Omental fat pad (tissue), 4 donors: ENCODE measurements at places on chromosomes 1 and 21. TPM values are rescaled to one million over a fixed set of nuclear protein-coding genes. Genes with fewer than 3 reads are reported as not detected.

KPNA6 gene
- total RNA-seq = 41.6 TPM

LRRC3 gene
- 4.4 TPM for total RNA-seq

SEMA4A gene
- total RNA-seq = 4.1 TPM

DNA sequence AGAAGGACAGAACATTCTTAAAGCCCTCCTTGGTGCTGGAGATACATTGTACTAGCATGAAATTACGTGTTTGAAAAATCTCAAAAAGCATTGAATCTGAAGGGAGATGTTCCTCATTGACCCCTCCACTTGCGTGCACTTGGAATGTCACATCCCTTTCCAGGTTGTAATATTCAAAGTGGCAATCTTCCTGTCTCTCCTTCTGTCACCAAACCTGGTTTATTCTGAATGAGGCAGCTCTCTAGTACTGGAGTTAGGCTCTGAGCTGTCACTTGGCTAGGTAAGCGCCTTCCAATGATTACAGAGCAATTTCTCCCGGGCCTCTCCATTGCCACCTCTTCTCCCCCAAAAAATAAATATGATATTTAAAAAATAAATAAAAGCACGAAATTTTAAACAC lies 855 bp downstream of the DSCAM start:
- no peak for DNase-seq

DNA sequence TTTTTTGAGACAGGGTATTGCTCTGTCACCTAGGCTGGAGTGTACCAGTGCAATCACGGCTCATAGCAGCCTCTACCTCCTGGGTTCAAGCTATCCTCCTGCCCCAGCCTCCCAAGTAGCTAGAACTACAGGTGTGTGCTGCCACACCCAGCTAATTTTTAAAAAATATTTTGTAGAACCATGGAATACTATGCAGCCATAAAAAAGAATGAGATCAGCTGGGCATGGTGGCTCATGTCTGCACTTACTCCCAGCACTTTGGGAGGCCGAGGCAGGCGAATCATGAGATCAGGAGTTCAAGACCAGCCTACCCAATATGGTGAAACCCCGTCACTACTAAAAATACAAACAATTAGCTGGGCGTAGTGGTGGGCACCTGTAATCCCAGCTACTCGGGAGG lies 29.9 kb upstream of the CTPS1 start:
- no peak for DNase-seq

DNA sequence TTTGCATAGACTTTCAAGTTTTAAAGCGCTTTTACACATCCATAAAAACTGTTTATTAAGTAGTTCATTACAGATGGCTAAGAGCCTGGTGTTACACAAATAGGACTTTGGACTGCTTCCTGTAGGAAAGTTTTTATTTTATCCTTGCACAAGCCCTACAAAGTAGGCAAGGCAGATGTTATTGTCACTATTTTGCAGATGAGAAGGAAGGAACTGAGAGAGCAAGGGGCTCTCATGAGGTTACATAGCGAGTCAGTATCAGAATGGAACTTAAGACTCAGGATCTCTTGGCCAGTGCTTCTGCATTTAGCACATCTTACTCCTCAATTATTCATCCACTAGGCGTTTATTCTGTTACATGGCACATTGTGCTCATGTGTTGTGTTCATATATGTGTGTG lies 2.6 kb upstream of the MAPKAPK2 start:
- DNase-seq = no peak

DNA sequence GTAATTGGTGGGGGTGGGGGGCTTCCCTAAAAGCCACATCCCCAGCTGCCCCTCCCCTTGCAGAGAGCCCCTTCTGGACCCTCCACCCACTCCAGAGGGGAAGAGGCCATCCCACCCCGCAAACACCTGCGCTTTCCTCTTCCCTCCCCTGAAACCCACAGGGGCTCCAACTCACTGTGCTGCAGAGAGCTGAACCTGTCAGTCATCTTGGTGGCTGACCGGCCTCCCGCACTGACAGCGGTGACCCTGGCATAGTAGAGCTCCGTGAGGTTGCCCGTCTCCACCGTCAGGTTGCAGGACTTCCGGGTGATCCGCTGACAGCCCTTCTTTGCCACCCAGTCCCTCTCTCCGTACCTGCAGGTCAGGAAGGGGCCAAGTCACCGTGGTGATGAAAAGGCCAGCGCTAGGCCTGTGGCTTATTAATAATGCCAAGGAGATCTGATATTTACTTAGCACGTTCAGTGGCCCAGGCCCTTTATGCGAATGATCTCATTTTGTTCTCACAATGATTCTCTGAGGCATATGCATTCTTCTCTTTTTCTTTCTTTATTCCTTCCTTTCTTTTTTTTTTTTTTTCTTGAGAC lies 5.9 kb downstream of the IL22RA1 start:
- DNase-seq = no peak

- no peak for DNase-seq
Observed at GRCh38 chr1:107010582-107010981, 45.9 kb upstream of the PRMT6 start.

GRCh38 chr1:190168893-190169280 lies 308.8 kb downstream of the BRINP3 start:
- no peak for DNase-seq

DNA sequence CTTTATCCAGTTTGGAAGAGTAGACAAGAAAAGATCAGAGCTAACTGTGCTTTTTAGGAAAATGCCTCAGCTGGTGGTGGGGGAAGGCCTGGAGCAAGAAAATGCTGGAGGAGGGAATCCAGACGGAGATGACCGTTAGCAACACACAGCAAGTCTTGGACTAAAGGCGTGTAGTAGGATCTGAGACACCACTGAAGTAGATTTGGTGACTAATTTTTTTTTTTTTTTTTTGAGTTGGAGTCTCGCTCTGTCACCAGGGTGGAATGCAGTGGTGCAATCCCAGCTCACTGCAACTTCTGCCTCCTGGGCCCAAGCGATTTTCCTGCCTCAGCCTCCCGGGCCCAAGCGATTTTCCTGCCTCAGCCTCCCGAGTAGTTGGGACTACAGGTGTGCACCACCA lies 41.2 kb downstream of the LPAR3 start:
- DNase-seq = no peak

DNA sequence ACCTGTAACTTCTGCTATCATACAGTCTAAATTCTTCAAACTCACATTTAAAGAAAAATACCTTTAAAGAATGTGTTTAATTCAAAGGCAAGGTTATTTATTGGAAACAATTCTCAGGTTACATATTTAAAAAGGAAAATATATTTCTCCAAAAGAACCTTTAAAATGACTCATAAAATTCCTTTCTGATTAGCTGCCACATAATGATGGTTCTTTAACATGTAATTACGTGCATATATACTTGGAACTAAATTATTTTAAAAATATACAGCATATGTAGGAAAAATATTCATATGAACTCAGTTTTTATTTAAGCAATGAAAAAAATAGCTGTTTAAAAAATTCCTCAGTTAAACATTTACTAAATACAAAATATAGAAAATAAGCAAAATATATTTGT lies 173.6 kb downstream of the COP1 start:
- no peak for DNase-seq

OTUD7B gene
- total RNA-seq = 21.1 TPM

- peak; percentile 18 for DNase-seq
Observed at GRCh38 chr1:228276901-228277490, 69.2 kb downstream of the OBSCN start.

GRCh38 chr1:203379825-203380224 lies 28.9 kb upstream of the FMOD start:
- DNase-seq = no peak

DNA sequence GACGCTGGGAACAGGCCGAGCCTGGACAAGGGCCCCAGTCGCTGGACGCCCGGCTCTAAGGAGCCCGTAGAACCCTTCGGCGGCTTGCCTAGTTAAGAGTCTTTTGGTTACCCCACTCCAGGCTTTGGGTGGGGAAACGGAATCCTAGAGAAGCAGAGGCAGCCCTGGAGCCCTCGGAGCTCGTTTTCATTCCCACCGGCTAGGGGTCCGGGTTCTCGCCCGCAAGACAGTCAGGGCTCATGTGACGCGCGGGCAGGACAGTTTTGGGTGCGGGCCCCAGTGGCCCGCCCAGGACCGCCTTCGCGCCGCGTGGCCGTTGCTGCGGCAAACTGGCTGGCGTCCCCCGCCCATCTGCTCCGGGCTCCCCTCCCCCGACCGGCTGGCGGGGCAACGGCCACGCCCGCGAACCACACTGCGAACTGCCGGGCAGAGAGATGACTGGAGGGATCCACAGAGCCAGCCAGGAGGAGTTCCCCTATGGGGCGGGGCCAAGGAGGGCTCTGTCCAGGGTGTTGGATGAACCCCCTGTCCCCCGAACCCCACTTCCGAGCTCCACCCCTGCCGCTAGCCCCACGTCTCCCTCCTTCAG lies 829 bp upstream of the HES2 start:
- no peak for DNase-seq

FAM43B gene
- total RNA-seq = 0.93 TPM

NUAK2 gene
- 1.1 TPM for total RNA-seq

HRNR gene
- not detected for total RNA-seq

- no peak for DNase-seq
Observed at GRCh38 chr1:84339503-84339902, 38.0 kb downstream of the SAMD13 start.

DNA sequence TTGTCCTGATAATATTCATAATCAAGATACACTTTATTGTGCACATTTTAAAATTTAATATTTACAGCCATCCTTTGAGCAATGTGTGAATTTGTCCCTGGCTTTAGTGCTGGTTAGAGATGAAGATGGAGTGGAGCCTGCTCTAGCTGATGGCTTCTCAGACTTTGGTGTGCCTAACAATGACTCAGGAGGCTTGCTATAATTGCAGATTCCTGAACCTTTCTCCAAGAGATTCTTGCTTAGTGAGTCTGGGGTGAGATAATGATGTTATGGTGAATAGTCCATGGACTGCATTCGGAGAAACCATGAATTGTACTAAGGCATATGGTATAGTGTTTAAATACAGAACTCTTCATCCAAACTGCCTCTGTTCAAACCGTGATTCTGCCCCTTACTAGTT lies 307.1 kb downstream of the PAPPA2 start:
- no peak for DNase-seq

C1QB gene
- total RNA-seq = 997 TPM

- DNase-seq = no peak
Observed at GRCh38 chr1:32636914-32637645, 13.3 kb downstream of the ZBTB8OS start.

AGMAT gene
- not detected for total RNA-seq

MYBPHL gene
- not detected for total RNA-seq
